CD4-positive, alpha-beta T cell (primary cell): ENCODE measurements at places on chromosomes 5 and 9. TPM values are rescaled to one million over a fixed set of nuclear protein-coding genes. Genes with fewer than 3 reads are reported as not detected.

Gene PCDHGA1
- not detected for total RNA-seq

DNA sequence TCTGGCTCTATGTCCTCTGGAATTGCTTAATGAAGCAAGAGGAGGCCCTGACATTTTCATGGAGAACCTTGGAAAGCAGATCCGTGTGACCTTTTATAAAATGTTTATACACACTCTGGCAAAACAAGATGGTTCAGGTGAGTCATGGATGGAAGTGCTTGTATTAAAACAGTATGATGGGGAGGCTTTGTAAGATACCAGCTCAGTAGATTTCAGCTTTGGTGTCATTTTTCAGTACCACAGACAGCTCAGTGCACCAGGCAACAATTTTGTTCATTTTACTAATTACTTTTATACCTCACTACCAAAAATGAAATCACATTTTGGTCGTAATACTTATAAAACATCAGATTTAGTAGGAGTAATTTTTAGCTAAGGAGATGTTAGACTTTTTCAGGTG, 5.2 kb downstream of the KCNN2 start:
- no peak overlapping the region for H3K27ac ChIP-seq
- H3K27me3 ChIP-seq = peaks cover 8% of the 10 kb centered on the region
- no peak for DNase-seq
- no peak overlapping the region for H3K4me3 ChIP-seq

DNA sequence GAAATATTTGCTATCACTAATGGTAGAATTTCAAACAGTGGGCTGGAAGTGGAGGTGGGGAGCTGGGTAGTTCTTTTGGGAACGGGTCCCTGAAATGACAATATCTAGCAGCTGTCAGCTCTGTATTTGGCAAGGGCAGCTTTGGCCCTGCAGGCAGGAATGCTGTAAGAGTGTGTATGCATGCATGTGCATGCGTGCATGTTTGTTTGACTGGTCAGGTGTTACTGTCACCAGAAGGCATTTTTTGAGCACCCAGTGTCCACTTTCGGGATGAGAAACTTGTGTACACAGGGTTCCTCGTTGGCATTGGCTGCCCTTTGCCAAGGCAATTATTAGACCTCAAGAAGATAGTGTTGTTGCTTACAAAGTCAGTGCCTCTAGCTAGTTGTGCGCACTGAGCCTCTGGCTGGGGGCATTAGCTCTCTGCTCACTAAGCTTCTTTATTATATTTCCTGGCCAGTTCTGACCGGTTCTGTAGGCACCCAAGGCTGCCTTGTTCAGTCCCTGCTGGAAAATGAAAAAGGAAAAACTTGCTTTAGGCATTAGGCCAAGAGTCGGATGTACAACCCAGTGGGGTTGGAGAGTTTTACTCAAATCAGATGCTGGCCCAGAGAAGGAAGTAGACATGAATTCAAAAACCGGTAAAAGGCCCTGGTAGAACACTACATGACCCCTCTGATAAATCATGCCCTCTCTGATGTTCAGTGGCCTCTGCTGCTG, 2.0 kb downstream of the CYFIP2 start:
- no peak for DNase-seq
- peaks cover 28% of the 10 kb centered on the region for H3K36me3 ChIP-seq
- H3K27me3 ChIP-seq = no peaks in the 10 kb centered on the region
- H3K4me1 ChIP-seq = peaks cover 84% of the 10 kb centered on the region

- H3K27me3 ChIP-seq = no peaks in the 10 kb centered on the region
- no peak for DNase-seq
- no peaks in the 10 kb centered on the region for H3K4me1 ChIP-seq
- H3K27ac ChIP-seq = no peak overlapping the region
- H3K4me3 ChIP-seq = no peak overlapping the region
These were observed 45.6 kb upstream of the JADE2 start for GRCh38 chr5:134479839-134480238.

- no peaks in the 10 kb centered on the region for H3K4me1 ChIP-seq
- DNase-seq = no peak
- H3K4me3 ChIP-seq = no peak overlapping the region
- no peaks in the 10 kb centered on the region for H3K27me3 ChIP-seq
- H3K36me3 ChIP-seq = no peaks in the 10 kb centered on the region
These were observed 45.2 kb downstream of the P4HA2 start for GRCh38 chr5:132182359-132183040.

Gene MED10
- 98.0 TPM for total RNA-seq

DNA sequence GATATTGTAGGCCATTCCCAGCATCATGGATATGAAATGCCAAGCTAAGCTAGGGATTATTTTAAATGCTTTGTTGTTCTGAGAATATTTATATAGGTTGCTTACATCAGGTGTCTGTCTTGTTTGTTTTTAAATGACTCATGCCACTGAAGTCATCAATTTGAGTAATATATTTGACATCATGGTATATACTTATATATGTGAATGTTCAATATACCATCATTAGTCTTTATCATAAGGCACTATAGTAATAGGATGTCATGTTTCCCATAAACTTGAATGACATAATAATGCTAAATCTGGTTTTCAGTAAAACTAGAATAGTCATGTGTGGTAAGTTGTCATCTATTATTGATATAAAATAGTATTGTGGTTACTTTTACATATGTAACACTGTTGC, 13.1 kb downstream of the C9orf85 start:
- H3K4me3 ChIP-seq = no peak overlapping the region
- H3K27ac ChIP-seq = no peak overlapping the region
- peaks cover 1% of the 10 kb centered on the region for H3K36me3 ChIP-seq
- no peak for DNase-seq
- no peaks in the 10 kb centered on the region for H3K27me3 ChIP-seq

Gene PCDHGB5
- total RNA-seq = 0.20 TPM

GRCh38 chr5:157877821-157878220, 18.9 kb upstream of the CLINT1 start:
- no peaks in the 10 kb centered on the region for H3K27me3 ChIP-seq
- H3K4me3 ChIP-seq = no peak overlapping the region
- no peak for DNase-seq

GRCh38 chr5:91598216-91598615, 215.1 kb upstream of the ARRDC3 start:
- no peak for DNase-seq
- H3K27ac ChIP-seq = no peak overlapping the region
- no peaks in the 10 kb centered on the region for H3K36me3 ChIP-seq
- H3K4me3 ChIP-seq = no peak overlapping the region

Gene SCGB3A2
- not detected for total RNA-seq

Gene PPP3R2
- not detected for total RNA-seq

- no peak overlapping the region for H3K4me3 ChIP-seq
- H3K27ac ChIP-seq = no peak overlapping the region
- no peaks in the 10 kb centered on the region for H3K36me3 ChIP-seq
These were observed 687.1 kb downstream of the TLE1 start for GRCh38 chr9:81002242-81002641.

DNA sequence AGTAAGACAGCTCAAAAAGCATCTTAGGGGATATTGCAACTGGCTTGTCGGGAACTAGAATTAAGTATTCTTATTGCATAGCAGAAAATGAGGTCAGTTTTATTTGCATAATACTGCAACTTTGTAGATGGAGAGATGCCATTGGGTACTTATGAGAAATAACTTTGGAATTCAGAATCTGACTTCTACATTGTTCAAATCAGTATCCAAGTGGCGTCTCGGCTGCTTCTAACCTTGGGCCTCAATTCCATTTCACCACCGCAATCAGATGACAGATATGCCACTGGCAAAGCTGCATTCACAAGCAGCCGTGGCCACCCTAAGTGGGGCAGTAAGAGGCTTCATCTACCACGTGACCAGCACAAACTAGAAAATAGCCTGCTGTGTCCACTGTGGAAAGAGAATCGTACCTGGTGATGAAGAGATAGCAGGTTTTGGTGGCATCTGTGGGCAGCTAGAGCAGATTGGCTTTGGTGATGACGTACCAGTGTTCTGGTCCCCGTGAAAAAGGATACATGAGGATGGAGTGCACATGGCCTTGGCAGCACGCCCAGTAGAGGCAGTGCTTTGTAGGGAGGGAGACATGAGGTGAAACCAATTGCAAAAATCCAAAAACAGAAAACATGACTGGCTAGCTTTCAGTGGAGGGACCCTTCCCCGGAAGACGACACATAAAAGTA, 116.6 kb downstream of the KLHL3 start:
- peaks cover 21% of the 10 kb centered on the region for H3K36me3 ChIP-seq
- no peak overlapping the region for H3K4me3 ChIP-seq
- H3K4me1 ChIP-seq = no peaks in the 10 kb centered on the region
- no peak for DNase-seq
- no peak overlapping the region for H3K27ac ChIP-seq

DNA sequence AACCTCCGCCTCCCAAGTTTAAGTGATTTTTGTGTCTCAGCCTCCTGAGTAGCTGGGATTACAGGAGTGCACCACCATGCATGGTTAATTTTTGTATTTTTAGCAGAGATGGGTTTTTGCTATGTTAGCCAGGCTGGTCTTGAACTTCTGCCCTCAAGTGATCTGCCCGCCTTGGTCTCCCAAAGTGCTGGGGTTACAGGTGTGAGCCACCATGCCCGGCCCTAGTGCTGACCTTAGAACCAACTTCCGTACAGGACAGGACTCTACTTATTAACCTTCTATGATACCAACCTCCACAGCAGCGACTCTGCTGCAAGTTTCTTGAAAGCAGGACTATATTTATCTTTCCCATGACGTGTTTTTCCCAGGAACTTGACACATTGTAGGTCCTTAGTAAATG, 176.9 kb downstream of the RGS3 start:
- DNase-seq = no peak
- no peaks in the 10 kb centered on the region for H3K36me3 ChIP-seq
- no peaks in the 10 kb centered on the region for H3K4me1 ChIP-seq
- no peaks in the 10 kb centered on the region for H3K27me3 ChIP-seq

- H3K4me3 ChIP-seq = no peak overlapping the region
- no peaks in the 10 kb centered on the region for H3K4me1 ChIP-seq
- DNase-seq = no peak
- H3K36me3 ChIP-seq = no peaks in the 10 kb centered on the region
- no peaks in the 10 kb centered on the region for H3K27me3 ChIP-seq
- H3K27ac ChIP-seq = no peak overlapping the region
These were observed 176.3 kb upstream of the SEMA6A start for GRCh38 chr5:116750631-116751580.

DNA sequence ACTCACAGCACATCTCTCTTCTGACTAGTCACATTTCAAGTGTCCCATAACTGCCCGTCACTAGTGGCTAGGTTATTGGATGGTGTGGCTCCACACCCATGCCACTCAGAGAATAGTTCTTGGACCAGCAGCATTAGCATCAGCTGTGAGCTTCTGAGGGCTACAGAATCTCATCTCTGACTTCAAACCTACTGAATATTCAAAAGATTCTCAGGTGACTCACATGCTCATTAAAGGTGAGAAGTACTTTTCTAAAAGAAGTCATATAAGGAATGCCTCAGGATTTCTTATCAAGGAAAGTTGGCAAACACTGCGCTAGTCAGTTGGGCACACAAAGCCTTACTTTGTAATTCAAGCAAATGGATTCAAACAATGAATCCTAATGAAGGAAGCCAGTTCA, 305.0 kb upstream of the CDH12 start:
- H3K4me1 ChIP-seq = no peaks in the 10 kb centered on the region
- DNase-seq = no peak
- H3K27ac ChIP-seq = no peak overlapping the region

Gene MARCOL
- not detected for total RNA-seq

Gene PRLR
- not detected for total RNA-seq

DNA sequence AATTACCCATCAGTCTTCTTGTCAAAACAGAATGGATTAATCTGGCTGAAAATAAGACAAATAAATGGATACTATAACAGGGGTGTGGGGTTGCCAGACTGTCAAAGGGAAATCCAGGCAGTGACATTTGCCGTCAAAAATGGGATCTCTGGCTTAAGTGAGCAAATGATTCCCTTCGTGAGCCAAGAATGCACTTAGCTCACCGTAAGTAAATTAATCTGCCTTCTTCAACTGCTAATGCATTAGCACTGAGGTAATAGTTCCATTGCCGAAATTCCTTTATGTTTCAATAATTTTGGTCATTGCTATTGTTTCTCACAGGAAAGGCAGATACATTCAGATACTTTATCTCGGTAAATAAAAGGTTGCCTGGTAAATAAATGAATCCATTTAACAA, 377.8 kb downstream of the KIAA0825 start:
- no peaks in the 10 kb centered on the region for H3K27me3 ChIP-seq
- no peak overlapping the region for H3K27ac ChIP-seq
- no peak for DNase-seq
- no peaks in the 10 kb centered on the region for H3K4me1 ChIP-seq
- H3K4me3 ChIP-seq = no peak overlapping the region

Gene SPATA31D4
- not detected for total RNA-seq

GRCh38 chr5:168740092-168740800, 161.1 kb upstream of the PANK3 start:
- no peaks in the 10 kb centered on the region for H3K27me3 ChIP-seq
- no peaks in the 10 kb centered on the region for H3K36me3 ChIP-seq
- H3K27ac ChIP-seq = no peak overlapping the region
- DNase-seq = no peak

Gene KLF4
- 12.9 TPM for total RNA-seq

- H3K4me1 ChIP-seq = peaks cover 17% of the 10 kb centered on the region
- H3K27ac ChIP-seq = no peak within 1 kb of the TSS
- peak within 1 kb of the TSS; percentile 74 for H3K4me3 ChIP-seq
- peak; percentile 51 for DNase-seq
- H3K36me3 ChIP-seq = no peaks in the 10 kb centered on the region
- peaks cover 8% of the 10 kb centered on the region for H3K27me3 ChIP-seq
These were observed at the start of gene APBA1 for GRCh38 chr9:69671879-69672595. TSS of gene APBA1 (minus strand) at chr9:69672371.

- no peaks in the 10 kb centered on the region for H3K36me3 ChIP-seq
- no peaks in the 10 kb centered on the region for H3K4me1 ChIP-seq
- DNase-seq = no peak
- no peak overlapping the region for H3K27ac ChIP-seq
- H3K27me3 ChIP-seq = no peaks in the 10 kb centered on the region
- H3K4me3 ChIP-seq = no peak overlapping the region
These were observed 265.6 kb downstream of the TLE1 start for GRCh38 chr9:81423589-81424326.

- H3K27ac ChIP-seq = no peak overlapping the region
- peaks cover 45% of the 10 kb centered on the region for H3K4me1 ChIP-seq
- peaks cover 50% of the 10 kb centered on the region for H3K27me3 ChIP-seq
- H3K36me3 ChIP-seq = no peaks in the 10 kb centered on the region
- peak overlapping the region; percentile 73 for H3K4me3 ChIP-seq
- DNase-seq = no peak
These were observed 1.5 kb downstream of the NFIL3 start for GRCh38 chr9:91421971-91422757.

GRCh38 chr9:115132648-115133047, 14.7 kb upstream of the TNC start:
- no peak overlapping the region for H3K27ac ChIP-seq
- no peaks in the 10 kb centered on the region for H3K36me3 ChIP-seq
- no peak overlapping the region for H3K4me3 ChIP-seq
- H3K4me1 ChIP-seq = no peaks in the 10 kb centered on the region

GRCh38 chr9:2216591-2216990, 201.4 kb downstream of the SMARCA2 start:
- H3K4me1 ChIP-seq = no peaks in the 10 kb centered on the region
- H3K27ac ChIP-seq = no peak overlapping the region
- H3K36me3 ChIP-seq = no peaks in the 10 kb centered on the region
